CD4-positive, alpha-beta T cell treated with Interleukin-17A for 4 hours (primary cell): ENCODE measurements at places on chromosomes 6 and 20.

GRCh38 chr20:3014662-3015061, 28.8 kb upstream of the GNRH2 start:
- no peak for DNase-seq

GRCh38 chr20:2656471-2657117, 4.2 kb downstream of the NOP56 start:
- DNase-seq: no peak

- DNase-seq: peak; percentile 23
Measured at GRCh38 chr6:130525408-130525807, 159.6 kb downstream of the TMEM200A start.

DNA sequence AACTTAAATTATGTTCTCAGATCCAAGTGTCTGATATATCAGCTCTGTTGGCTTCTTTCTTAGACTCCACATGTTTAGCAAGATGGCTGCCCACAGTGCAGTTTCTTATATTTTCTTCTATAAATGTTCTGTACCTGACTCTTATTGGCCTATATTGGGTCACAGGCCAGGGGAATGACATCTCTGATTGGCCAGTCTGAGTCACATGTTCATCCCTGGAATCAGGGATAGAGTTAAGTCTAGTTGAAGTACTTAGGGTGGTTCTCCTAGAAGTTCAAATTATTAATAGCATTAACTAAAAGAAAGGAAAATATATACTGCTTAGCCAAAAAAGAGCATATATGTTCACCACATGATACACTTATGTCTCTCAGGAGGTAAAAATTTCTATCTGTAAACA, 105.3 kb upstream of the SLC22A16 start:
- no peak for DNase-seq

GRCh38 chr6:119079283-119079809, 882 bp upstream of the FAM184A start:
- no peak for DNase-seq

DNA sequence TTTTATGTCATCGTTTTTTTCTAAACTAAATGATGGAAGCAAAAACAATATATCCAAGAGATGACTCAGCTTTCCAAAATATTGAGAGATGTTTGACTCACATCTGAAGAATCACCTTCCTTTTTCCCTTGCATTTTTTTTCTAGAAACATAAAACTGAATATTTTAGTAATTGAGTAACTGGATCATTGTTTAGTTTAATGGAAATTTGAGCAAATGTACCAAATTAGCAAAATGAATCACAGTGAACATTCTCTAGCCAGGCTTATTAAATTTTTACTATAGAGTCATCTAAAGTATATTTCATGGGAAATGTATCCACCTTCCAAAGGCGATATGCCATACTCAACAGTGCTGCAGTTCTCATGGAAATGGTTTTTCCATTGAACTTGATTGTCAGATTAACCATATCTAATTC, 145.5 kb downstream of the TENT5A start:
- DNase-seq: no peak

- no peak for DNase-seq
Measured at GRCh38 chr6:155595284-155595683, 139.6 kb upstream of the NOX3 start.

DNA sequence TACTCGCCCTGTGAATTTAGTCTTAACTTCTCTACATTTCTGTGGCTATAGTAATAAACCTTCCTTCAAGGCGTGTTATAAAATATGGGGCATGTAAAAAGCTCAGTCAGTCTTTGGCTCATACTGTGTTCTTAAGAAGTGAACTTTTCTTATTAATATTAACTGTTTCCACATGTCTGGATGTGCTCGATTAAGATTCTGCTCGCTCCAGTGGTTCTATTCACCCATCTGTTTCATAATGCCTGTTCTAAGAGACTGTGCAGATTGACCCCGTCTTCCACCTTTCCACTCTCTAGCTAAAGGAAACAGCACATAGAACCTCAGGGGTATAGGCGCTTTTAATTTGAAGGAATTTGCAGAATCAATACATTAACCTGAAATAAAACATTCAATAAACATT, 99.9 kb downstream of the L3MBTL3 start:
- DNase-seq: no peak

GRCh38 chr20:38725931-38726803, 1.9 kb downstream of the SLC32A1 start:
- DNase-seq: peak; percentile 56

DNA sequence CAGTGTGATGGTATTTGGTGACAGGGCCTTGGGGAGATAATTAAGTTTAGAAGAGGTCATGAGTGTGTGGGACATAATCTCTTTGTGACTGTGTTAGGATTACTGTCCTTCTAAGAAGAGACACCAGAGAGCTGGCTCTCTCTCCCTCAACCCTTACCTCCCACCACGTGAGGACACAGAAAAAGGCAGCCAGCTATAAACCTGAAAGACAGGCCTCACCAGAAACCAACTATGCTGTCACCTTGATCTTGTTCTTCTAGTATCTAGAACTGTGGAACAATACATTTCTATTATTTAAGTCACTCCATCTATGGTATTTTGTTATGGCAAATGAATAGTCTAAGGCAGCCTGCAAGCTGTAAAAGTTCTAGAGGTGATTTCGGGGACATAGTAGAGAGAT, 203.7 kb downstream of the OTOR start:
- no peak for DNase-seq

DNA sequence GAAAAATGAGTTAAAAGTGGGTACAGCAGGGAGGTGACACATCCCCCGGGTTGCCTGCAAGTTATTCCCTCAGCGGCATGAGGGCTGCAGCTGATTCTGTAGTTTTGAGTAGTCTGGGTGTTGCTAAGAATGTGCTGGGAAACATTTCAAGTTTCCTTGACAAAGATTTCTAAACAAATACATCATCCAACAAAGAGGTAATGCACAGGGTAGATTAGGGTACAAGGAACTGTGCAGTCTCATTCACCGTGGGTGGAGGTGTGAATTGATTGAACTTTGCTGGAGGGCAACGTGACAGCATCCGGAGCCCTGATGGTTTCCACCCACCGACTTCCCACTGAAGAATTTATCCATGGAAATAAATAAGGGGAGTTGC, 21.8 kb downstream of the CASS4 start:
- no peak for DNase-seq

DNA sequence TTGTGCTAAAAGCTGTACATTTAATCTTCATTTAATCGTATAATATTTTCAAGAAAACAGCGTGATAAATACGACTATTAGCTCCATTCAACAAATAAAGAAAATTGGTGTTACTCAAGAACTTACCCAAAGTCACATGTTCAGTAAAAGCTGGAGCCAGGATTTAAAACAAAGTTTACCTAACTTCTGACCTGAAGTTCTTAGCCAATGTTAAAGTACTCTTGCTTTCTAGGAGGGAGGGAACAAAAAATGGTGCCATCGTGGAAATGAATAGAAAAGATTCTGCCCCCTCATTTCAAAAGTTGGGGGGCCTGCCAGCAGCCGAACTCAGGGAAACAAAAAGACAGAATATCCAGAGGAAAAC, 395.8 kb downstream of the CD109 start:
- DNase-seq: no peak

- no peak for DNase-seq
Measured at GRCh38 chr6:89501222-89501621, 68.3 kb downstream of the ANKRD6 start.

DNA sequence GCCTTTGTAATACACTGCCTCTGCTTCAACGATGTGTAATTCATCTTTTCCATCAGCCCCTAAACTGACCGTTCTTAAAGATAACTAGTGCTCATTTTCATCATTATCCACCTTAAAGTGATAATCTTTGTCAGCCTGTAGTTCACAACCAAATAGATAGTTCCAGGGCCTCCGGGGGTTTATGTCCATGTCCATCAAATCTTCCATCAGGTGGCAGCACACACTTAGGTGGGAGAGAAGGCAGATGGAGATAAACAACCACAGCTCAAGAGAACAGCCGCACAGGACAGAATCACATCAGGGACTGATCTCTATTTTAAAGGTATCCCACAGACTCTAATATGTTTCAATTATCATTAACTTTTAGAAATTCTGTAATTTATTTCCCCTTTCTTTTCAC, 90.9 kb downstream of the LMBRD1 start:
- DNase-seq: no peak

DNA sequence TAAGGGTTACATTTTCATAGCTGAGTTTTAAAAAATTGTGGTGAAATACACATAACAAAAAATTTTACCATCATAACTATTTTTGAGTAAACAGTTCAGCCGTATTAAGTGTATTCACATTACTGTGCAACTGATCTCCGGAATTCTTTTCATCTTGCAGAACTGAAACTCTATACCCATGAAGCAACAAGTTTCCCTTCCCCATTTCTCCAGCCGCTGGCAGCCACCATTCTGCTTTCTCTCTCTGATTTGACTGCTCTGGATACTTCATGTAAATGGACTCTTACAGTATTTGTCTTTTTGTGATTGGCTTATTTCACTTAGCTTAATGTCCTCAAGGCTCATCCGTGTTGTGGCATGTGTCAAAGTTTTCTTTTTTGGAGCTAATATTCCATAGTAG, 341.6 kb downstream of the QKI start:
- no peak for DNase-seq

DNA sequence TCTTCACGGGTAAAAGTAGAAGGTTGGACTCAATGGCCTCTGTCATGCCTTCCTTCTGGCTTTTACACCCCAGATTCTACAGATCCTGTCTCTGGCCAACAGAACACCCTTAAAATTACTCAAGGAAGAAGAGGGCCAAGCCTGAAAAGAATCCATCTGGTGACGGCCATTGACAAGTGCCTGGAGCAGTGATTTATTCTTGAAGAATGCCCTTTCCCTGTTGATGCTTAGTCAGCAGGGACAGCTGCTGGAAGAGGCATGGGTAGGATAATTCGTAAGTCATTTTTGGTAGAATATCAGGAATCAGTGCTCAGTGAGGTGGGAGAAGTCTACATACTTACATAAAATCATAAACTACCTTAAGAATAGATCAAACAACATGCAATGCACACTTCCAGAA, 397.9 kb downstream of the SAMD5 start:
- DNase-seq: no peak

GRCh38 chr20:50772420-50773185, 22.3 kb upstream of the BCAS4 start:
- DNase-seq: no peak

DNA sequence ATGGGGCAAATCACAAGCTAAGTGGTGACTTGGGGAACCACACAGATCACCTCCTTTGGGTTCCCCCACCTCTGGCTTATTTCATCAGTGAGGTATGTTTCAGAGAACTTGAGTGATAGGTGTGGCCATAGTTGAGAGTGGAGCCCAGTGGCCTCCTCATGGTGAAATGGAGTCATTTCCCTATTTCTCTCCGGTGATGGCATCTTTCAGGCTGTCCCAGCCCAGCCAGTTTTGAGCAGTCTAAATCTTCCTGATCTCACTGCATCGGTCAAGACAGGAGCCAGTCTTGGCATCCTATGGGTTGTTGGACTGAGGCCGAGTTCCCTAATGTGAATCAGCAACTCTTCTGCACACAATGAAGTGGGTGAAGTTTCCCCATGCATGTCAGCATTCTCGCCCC, 132.4 kb downstream of the EYA2 start:
- DNase-seq: no peak

- peak; percentile 30 for DNase-seq
Measured at GRCh38 chr6:30163090-30163917, at the start of gene TRIM15. Gene TRIM15, plus strand, starts transcription at chr6:30163546. Its CDS starts 139 bp downstream, at chr6:30163685.

DNA sequence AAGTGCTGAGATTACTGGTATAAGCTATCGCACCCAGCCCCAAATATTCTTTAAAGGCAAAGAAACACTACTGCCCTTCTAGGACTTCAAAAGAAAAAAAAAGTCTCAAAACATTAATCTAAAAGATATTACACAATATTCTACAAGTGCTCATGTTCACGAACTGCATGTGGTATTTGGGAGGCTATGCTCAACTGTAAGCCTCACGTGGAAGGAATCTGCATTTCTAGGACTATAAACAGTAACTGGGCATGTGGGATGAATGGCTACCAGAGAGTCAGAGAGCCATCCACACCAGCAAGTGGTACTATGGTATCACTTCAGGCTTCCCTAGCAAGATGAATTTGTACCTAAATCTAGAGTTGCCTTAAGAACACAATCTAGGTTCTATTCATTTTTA, 50.0 kb downstream of the FKBP5 start:
- no peak for DNase-seq

GRCh38 chr6:139925894-139926641, 551.6 kb upstream of the CITED2 start:
- no peak for DNase-seq

DNA sequence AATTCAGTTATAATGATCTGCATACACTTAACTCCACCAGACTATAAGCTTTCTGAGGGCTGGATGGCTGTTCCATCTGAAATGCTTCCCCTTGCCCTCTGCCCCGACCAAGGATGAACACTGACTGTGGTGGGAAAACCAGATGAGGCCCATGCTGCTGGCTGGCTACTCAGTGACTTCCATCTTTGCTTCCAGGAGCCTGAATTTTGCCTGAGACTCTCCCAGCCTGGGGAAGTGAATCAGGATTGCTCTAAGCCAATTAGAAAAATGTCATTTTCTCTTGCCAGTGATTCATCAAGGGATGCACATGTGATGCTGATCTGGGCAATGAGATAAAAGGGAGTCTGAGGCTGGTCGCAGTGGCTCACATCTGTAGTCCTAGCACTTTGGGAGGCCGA, 1.7 kb upstream of the TOMM34 start:
- no peak for DNase-seq

DNA sequence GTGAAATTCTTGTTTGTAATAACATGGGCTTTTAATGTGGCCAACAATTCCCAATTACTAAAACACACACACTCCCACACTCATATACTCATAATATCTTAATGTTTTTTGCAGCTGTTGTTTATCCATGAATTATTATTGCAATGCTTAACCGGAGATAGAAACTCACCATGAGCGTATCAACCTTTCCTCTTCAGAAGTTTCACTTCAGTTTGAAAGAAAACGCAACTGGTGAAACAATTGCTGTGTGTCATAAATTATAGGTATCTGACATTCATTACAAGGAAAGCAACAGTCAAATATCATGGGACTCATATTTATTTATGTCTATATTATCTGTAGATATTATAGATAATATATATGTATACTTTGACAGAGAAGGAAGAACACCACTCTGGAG, 104.1 kb downstream of the HDGFL1 start:
- DNase-seq: no peak

GRCh38 chr6:38871741-38872568, 156.8 kb downstream of the DNAH8 start:
- DNase-seq: peak; percentile 66

- DNase-seq: no peak
Measured at GRCh38 chr6:143817621-143818020, 25.5 kb upstream of the LTV1 start.

GRCh38 chr6:113481910-113482309, 375.2 kb upstream of the MARCKS start:
- no peak for DNase-seq
